ENCODE measurements at places on chromosomes 3 and 15.

GRCh38 chr3:171183042-171183441, 156.5 kb upstream of the SLC2A2 start:
- no peak for DNase-seq

DNA sequence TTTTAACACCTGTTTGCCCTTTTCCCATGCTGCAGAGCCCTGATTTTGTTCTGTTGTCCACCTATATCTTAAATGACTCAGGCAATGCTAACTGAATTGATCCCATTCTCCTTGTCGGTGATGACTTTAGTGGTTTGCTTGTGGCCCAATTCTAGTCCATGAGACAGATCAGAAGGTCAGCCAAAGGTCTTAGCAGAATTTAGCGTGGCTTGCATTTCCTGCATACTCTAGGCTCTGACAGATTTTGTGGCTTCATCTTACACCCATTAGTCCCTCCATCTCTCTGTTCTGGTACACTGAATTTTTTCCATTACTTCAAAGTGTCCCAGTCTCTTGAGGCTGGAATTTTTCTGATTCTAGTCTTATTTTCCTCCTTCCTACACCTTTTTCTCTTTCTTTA, 161.9 kb downstream of the STAC start:
- DNase-seq, result no peak

DNA sequence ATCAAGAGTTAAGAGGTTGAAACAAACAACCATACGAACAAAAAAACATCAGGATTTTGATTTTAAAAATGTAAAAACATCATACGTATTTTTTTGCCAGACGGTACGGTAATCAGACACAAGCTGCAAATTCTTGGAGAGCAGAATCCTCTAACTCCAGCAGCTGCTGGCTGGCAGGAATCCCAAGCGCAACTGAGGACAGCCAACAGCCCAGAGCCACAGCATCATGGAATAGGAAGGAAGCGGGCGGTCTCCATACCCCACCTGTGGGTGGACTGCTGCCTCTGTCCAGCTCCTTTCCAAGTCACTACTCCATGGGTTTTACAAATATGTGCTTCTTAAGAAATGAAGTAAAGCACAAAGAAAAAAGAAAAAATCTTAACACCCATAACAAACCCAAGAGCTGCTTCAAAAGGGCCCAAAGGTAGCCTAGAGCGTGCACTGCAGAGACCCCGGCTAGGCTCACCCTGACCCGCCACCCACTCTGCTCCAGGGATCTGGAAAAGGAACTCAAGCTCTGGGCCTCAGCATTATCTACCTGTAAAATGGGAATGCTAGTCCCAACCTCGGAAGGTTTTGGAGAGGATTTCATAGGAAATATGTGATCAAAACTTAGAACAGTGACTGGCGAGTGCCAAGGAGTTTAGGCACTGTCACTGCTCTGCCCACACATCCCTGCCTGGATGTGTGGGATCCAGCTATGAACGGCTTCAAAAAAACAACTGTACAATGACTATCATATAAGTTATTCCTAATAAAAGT, 33.4 kb downstream of the ZXDC start:
- DNase-seq, result no peak

DNA sequence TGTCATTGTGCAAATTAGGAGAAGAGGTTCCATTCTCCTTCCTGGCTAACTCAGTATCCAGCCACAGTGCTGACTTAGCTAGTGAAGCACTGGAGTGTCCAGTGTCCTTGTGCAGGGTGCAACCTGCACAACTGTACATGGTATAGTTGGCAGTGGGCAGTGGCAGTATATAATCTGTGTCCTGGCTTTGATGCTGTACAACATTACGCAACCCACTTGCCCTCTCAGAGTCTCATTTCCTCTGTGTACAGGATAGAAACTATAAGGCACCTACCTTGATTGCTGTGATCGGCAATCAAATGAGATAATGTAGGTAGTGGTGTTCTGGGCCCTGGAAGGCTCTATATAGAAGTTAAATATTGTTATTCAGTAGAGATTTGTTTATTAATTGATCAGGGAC, 333.6 kb downstream of the CLSTN2 start:
- no peak for DNase-seq

DNA sequence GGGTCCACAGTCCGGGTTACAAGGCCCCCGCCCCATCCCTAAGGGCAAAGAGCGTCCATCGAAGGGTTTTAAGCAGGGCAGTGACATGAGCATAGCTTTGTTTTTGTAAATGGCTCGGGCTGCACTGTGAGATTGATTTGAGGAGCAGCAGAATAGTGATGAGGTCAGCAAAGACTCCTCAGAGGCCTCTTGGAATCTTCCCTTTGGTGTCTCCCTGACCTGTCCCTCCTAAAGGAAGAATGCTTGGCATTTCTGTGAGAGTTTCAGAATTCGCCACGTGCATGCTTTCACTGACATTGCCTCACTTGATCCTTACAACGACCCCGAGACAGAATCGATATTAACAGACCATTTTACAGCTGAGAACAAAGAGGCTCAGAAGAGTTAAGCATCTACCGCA, 20.3 kb downstream of the LAMP3 start:
- DNase-seq, result no peak

DNA sequence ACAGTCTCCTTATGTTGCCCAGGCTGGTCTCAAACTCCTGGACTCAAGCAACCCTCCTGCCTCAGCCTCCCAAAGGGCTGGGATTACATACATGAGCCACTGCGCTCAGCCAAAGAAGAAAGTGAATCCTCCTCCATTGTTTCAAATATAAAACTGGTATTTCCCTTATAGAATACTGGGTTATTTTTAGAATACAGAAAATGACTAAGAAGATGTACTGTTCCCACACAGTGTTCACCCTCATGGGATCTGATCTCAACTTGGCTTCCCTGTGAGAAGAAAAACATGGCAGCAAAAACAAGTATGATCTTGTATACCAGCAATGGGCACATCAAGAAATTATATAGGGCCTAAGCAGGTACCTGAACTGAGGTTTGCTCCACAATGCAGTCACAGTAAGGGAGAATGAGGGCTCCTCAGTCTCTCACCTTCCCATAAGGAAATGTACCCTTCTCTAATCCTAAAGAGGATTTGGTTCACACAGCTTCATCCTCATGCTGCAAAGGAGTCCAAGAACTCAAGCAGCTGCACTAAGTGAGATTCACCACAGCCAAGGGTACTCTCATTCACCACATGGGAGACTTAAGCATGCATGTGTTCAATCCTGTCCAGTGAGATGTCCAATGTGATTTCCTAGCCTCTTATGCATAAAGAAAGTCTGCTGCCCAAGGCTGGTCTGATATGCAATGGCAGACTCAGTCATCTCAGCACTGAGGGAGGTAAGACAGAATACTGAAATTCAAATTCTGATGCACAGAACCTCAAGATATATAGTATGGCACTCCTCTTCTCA, 25.8 kb downstream of the USP4 start:
- DNase-seq, result no peak

DNA sequence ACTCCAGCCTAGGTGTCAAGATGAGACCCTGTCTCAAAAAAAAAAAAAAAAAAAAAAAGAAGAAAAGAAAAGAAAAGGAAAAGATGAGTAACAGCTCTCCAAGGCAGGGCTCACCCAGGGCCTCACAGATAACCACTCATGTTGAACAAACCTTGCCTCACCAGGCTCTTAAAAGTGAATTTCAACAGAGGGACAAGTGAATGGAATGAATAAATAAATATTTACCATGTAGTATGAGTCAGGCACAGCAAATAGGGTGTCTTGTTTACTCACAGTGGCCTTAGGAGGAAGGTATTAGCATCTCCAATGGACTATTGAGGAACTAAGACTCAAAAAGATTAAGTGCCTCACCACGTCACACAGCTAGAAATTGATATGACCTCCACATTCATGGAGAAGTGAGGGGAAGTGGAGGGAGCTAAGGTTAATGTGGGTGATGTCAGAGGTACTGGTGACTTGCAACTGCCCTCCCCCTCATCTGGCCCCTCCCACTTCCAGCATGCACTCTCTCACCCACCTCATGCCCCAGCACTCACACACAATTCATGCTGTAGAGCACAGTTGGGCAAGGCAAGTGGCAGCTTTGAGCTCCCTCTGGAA, 255.5 kb downstream of the UACA start:
- no peak for DNase-seq

Data from CD4-positive, alpha-beta T cell treated with Interleukin-6 at 100 ng/mL for 8 hours (primary cell).